ENCODE measurements at places on chromosomes 5 and 9.

- no peak for DNase-seq
Observed at GRCh38 chr9:28883234-28883633, 1310.0 kb upstream of the C9orf72 start.

GRCh38 chr9:92706218-92706940 lies 36.4 kb upstream of the IPPK start:
- no peak for DNase-seq

DNA sequence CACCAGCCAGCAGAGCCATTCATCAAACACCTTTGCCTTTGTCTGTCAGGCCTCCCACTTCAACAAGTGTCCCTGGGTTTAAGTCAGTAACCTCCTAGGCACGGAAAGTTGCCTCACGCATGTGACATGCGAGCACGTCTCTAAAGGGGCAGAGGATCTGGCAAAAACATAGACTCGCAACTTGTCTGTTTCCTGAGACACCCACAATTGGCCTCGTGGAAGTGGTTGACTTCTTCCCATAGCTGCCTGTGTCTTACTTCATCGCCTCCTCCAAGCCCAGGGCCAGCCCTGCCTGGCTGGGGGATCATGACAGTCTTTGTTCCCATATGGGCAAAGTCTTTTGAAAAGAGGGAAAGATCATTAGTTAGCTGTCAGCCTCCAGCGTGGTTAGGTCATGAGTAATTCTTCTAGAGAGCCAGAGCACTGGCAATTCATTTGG lies 35.5 kb upstream of the GLRX start:
- DNase-seq, result no peak

GRCh38 chr5:434443-435146 lies 8.4 kb upstream of the EXOC3 start:
- no peak for DNase-seq

GRCh38 chr5:393846-394275 lies 49.1 kb upstream of the EXOC3 start:
- no peak for DNase-seq

DNA sequence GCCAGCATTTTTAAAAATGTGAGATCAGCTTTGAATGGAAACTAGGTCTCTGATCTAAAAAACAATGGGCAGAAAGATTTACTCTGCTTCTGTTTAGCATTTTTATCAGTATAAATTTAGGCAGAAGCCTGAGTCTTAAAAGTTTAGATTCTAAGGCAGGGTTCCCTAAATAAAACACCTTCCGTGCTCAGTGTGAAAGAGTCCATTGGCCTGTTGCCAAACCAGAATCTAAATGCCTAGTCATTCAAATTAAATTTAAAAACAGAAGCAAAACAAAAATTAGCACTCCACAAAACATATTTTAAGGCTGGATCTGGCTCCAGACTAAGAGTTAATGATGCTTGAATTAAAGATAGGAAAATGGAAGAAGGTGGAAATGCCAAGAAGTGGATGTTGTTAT lies 4.5 kb downstream of the TYRP1 start:
- DNase-seq, result no peak
